ENCODE measurements at places on chromosomes 3 and 15. TPM values are rescaled to one million over a fixed set of nuclear protein-coding genes. Genes with fewer than 3 reads are reported as not detected.

- DNase-seq = no peak
Observed at GRCh38 chr3:160078533-160078932, 89.9 kb downstream of the IL12A start.

DNA sequence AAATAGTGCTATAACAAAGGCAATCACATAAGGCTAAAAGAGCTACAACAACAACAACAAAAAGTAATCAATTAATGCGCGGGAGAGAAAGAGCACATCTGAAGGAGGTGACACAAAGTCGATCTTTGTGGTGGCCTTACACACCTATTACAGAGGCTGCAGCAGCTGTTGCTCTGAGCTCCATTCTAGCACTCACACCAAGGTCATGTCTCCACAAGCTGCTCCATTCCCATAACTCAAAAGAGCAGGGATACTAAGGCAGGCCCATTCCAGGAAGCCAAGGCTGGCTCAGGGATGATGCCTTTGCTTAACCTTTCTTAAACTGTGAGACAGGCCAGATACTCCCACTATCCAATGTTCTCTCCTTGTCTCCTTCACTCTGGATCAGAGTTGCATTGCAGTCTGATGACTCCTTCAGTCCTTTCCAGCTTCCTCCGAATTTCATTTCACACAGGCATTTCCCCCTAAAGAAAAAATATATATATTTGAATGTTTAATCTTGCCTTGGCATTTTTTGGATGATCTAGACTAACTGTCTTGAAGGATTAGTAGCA lies 52.7 kb downstream of the SNTN start:
- no peak for DNase-seq

MUC4 gene
- 6.9 TPM for total RNA-seq

CHSY1 gene
- total RNA-seq = 22.9 TPM

IL20RB gene
- total RNA-seq = 0.89 TPM

FANCD2 gene
- 16.6 TPM for total RNA-seq

DNA sequence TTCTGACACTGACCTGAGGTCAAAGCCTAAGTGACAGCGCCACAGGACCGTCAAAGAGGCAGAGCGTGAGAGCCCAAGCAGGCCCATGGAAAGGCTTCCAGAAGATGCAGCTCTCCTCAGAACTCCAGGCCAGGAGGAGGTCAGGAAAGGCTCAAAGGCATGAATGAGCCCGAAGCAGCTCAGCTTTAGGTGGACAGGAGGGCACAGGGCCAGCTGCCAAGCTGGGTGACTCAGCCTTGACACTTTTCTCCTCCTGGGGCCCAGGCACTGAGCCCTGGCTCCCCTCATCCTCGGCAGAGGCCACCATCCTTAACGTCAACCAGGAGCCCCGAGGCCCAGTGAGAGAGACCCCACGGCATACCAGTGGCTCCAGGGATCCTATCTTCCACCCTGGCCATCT lies 62.9 kb downstream of the ADCY5 start:
- DNase-seq = no peak

GABRG3 gene
- total RNA-seq = not detected

DNA sequence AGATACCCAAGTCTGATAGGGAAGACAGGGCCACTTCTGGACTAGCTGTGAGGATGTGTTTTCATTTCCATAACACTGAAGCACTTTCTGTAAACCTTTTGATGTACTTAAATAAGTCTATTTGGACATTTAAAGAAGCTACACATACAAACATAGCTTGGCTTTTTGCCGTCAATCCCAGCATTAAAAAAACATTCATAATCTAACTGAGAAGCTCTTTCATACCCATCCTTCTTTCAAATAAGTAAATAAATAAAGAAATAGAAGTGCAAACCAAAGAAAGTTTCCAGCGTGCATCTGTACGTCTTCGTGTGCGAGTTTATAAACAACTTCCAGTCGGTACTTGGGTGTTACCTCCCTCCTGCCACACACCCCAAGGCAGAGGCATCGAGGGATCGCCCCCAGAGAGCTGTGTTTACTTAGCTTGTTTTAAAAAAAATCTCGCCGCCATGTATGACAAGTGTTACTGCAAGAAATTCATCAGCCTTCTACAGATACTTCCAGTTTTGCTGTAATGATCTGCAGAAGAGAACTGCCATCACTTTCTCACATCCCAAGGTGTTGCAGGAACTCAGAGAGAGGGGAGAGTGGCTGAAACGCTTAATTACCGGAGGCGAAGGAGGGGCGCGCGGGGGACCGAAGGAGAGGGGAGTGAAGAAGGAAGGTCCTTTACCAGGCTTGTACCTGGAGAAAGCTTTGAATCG lies 9.0 kb upstream of the MEIS2 start:
- DNase-seq = no peak

CHRM5 gene
- total RNA-seq = not detected

GRCh38 chr15:63780969-63781368 lies 52.8 kb downstream of the HERC1 start:
- DNase-seq = no peak

- DNase-seq = no peak
Observed at GRCh38 chr15:65653341-65653740, 31.6 kb downstream of the SLC24A1 start.

DNA sequence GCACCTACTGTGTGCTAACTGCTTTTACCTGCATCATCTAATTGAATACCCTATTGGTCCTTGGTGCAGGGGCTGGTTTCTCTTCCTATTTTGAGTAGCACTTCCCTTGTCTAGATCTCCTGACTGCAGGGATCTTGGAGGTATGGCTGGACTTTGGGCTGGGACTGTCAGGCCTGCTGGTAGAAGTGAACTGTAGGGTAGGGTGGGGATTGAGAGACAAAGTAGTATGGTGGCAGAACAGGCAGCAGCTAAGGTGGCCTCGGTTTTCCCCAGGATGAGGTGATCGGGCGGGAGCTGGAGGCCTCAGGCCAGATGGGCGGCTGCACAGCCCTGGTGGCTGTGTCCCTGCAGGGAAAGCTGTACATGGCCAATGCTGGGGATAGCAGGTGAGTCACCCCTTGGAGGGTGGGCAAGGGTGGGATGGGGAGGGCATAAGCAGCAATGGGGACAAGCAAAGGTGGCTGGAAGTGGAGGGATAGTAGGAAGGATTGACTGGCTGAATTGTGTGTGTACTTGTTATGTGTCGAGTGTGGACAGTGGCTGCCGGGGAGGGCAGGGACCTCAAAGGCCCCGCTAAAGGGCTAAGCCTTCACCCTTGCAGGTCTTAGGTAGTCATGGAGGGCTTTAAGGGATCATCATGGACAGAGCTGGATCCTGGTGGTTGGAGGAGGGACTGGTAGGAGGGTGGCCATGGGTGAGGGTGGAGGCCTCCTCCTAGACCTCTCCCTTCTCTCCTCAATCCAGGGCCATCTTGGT lies 2.0 kb downstream of the PPM1M start:
- DNase-seq = no peak

DNA sequence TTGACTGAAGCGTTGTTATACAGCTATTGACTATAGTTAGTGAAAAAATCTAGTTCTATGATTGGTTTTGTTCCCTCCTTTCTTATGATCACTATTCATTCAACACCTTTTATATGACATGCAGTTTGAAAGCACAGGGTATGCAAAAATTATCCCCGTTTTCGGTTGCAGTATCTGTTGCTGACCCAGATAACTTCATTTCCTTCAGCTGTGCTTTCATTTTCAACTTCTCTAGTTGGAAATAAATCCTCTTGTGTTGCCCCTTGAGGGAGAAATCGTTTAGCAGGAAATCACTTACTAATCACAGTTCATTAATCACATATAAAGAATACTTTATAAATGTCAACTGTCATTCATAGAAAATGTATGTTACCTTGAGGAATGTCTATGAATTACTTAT lies 55.1 kb downstream of the MBNL1 start:
- DNase-seq = no peak

Measured in kidney epithelial cell (primary cell).